ENCODE measurements at places on chromosomes 16 and 17.

DNA sequence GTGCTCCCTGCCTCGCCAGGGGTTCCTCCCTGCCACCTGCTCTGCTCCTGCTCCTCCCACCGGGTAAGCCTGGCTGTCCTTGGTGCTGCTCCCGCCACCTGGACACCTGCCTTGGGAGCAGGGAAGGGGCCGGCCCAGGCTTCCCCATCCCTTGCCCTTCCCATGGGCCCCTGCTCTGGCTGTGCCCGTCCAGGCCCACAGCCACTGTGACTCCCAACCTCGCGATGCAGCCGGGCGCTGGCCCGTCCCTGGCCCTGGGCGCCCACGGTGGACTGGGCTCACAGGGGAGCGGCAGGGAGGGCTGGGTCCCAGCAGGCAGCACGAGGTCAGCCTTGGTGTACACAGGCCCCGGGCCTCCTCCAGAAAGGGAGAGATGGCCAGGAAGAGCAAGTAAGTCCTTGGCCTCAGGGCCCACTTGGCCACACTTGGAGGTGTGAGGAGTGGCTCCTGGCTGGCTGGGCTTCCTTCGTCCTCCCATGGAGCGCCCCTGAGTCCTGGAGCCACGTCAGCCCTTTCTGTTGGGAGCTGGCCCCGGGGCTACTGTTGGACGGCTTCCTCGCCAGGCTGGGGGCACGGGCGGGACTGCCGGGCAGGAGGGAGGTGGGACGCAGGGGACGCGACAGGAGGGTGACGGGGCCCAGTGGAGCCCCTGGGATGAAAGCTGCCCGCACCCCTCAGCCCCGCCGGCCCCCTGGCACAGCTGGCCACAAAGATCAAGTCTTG is 15.3 kb downstream of the ENGASE start:
- DNase-seq = no peak

DNA sequence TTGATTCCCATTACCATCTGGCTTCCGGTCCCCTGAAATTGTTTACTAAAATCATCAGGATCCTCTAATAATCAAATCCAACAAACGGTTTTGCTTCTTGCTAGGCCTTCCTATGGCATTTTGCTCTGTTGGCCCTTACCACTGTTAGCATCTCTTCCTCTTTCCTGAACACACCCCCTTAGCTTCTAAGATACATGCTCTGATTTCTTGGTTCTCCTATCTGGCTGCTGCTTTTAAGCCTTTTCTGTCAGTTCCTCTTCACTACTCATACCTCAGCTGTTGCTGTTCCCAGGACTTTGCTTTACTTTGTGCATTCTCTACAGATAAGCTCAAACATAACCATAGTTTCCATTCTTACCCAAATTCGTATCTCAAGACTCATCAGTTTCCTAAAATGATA is 11.4 kb downstream of the CAPNS2 start:
- no peak for DNase-seq

GRCh38 chr17:58991718-58992331 is 114.9 kb downstream of the TRIM37 start:
- DNase-seq = no peak

- no peak for DNase-seq
Observed at GRCh38 chr16:85697431-85697830, 8.7 kb upstream of the GINS2 start.

- DNase-seq = no peak
Observed at GRCh38 chr16:24009955-24010354, 174.2 kb downstream of the PRKCB start.

DNA sequence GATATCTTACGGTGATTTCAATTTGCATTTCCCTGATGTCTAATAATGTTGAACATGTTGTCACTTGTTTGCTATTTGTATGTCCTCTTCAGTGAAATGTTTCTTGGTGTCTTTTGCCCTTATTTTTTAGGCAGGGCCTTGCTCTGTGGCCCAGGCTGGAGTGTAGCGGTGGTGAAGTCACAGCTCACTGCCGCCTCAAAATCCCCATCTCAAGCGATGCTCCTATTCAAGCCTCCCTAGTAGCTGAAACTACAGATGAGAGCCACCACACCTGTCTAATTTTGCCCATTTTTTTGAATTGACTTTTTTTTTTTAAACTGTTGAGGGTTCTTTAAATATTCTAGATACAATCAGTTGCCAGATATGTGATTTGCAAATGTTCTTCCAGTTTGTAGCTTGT is 8.3 kb downstream of the UBE2G1 start:
- no peak for DNase-seq

DNA sequence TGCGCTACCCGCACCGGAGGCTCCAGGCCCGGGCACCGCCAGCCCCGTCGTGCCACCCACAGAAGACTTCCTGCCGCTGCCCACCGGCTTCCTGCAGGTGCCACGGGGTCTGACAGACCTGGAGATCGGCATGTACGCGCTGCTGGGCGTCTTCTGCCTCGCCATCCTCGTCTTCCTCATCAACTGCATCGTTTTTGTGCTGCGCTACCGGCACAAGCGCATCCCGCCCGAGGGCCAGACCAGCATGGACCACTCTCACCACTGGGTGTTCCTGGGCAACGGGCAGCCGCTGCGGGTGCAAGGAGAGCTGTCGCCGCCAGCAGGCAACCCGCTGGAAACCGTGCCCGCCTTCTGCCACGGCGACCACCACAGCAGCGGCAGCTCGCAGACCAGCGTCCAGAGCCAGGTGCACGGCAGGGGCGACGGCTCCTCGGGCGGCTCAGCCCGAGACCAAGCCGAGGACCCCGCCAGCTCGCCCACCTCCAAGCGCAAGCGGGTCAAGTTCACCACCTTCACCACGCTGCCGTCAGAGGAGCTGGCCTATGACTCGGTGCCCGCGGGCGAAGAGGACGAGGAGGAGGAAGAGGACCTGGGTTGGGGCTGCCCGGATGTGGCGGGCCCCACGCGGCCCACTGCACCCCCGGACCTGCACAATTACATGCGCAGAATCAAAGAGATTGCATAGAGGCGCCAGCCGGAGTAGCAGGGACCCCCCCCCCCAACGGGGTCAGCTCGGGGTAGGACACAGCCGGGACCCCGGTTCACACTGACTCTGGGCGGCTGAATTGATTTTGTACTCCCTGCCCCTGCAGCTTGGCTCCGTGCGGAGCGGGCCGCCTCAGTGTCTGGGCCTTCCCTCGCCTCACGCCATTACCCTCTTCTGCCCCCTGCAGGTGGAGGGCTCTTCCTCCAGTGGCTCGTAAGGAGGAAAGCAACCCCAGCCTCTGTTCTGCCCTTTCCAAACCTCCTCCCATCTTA is 58.5 kb downstream of the TMEM132E start:
- DNase-seq = peak; percentile 69

DNA sequence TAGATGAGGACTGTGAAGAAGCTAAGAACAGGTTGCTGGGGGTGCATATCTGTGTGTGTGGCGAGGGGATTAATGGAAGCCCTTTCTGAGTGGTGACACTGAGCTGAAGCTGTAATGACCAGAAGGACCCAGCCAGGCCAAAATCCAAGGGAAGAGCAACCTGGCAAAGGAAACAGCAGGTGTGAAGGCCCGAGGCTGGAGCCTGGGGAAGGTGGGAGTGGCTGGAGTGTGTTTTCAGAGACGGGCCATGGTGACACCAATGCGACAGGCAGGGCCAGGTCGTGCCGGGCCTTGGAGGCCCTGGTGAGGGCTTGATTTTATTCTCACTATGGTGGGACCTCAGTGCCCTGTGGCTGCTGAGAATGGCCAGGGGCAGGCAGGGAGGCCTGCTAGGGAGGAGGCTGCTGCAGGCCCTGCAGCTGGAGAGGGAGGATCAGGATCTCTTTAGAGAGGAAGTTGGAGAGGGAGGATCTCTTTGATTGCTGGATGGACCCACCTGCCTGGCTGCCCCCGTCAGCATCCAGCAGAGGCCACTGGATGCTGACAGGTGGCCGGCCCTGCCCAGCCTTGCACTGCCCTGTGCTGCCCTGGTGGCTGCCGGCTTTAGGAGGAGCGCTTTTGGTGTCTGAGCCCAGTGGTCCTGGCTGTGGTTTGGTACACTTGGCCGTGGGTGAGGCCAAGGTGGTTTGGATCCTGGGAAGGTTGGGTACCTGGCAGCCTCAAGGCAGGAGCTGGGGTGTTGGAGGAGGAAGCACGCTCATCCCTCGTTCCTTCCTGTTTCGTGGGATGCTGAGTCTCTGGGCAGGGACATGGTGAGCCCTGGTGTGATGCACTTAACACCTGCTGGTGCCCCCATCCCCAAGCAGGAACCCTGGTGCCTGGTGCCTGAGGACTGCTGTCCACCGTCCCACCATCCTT is 188.3 kb downstream of the SEC14L1 start:
- no peak for DNase-seq

- no peak for DNase-seq
Observed at GRCh38 chr17:2013994-2014317, 11.2 kb downstream of the RTN4RL1 start.

- no peak for DNase-seq
Observed at GRCh38 chr17:30376621-30377452, 1.9 kb upstream of the CPD start.

GRCh38 chr16:83532634-83533033 is 275.1 kb upstream of the HSBP1 start:
- no peak for DNase-seq

DNA sequence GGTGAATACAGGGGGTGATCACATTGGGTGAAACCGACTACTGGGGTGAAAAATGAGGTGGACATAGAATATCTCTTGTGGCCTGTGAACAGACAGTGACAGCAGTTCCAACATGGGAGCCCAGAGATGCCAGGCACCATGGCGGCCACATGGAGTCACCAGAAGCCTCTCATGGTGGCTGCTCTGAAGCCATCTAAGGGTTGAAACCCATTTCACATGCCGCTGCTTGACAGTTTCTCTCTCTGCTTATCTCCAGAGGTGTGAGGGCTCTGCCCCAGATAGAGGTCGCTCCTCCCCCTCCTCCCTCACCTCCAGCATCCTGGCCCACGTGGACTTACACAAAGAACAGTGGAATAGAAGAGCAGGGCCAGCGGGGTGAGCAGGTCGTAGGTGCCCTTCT is 37.9 kb upstream of the PIK3R6 start:
- DNase-seq = no peak

- no peak for DNase-seq
Observed at GRCh38 chr17:8894673-8895578, 27.5 kb upstream of the PIK3R6 start.

GRCh38 chr16:77761204-77761603 is 27.2 kb upstream of the VAT1L start:
- DNase-seq = no peak

DNA sequence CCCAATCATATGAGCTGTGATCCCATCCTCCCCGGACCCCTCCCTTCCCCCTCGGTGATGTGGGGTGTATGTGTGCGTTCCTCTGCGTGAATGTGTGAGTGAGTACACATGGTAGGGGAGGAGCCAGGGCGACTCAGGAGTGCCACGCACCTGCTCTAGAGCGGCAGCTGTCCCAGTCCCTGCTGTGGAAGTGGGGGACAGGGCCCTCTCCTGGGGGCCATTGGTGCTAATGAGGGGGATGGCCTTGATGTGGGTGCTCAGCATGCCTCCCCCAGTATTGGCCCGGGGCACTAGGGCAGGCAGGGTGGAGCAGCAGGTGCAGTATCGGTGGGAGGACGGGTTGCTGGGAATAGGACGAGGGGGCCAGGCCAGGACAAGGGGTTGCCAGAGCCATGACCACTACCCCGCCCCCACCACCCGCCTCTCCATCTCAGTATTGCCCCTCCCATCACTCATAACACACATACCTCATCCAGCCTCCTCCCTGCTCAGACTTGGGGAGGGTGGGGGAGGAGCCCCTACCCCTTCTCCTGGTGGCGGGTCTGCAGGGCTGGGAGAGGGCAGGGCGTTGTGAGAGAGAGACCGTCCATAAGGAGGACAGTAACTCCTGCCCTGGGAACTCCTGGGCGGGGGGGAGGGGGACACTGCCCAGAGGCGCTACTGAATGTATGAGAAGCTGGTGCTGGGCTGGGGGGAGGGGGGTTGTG is 8.5 kb downstream of the NR1D1 start:
- DNase-seq = no peak

DNA sequence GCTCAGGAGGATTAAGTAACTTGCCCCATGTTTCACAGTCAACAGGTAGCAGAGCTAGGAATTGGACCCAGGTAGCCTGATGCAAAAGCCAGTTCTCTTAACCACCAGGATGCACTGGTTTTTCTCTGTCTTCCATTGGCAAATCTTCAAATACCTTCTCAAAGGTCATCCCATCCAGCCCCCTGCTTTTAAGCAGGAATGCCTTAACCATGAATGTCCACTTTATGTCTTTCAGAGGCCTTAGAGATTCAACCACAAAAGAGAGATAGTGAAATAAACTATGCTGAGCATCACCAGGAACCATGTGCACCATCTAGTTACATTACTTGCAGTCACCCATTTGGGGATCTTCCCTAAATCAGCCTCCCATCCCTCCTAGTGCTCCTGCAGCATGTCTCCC is 94.3 kb downstream of the C17orf67 start:
- no peak for DNase-seq

DNA sequence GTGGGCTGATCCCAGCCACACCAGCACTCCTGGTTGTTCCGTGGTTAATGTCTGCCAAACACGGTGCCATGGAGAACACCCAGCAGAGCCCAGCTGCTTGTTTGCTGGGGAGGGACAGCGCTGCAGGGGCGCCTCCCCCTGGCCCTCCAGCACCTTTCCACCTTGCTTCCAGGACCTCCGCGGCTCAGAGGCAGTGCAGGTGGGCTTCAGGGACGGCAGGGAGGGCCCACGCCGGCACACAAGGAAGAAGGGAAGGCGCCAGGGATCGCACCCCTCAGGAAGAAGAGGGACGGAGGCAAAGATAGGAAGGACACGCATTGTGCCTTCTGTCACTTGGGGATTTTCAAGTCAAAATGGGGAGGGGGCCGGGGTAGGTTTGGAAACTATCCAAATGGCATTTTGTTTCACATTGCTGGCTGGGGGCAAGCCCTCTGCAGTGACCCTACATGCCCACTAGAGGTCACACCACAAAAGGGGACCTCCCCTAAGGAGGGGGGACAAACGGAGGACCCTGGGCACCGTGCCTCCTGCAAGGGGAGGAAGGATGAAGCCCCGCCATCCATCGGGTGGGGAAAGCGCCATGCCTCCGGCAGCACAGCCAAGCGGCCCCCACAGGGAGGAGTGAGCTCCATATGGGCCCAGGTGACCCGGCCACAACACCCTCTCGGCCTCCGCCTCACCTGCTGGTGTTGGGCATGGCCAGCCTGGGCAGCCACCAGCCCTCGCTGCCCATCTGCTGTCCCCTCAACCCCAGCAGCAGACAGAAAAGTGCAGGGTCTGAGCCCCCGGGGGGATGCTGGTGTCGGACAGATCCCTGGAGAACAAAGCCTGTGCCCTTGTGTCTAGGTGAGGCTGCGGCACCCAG is 7.5 kb upstream of the C16orf95 start:
- peak; percentile 5 for DNase-seq

DNA sequence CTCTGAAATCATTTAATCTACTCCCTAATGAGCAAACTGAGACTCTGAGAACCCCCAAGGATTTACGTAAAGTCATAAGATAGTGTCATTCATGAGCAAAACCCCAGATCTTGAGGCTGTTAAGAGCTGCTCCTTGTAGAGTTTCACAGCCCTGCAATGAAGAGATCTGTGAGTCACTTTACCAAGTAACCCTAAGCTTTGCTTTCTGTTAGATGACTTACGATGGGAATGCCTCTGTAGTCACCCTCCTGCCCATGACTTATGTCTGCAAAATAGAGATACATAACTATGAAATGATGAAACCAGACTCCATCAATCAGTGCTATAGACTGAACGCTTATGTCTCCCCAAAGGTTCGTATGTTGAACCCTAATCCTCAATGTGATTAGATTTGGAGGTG is 117.7 kb downstream of the HS3ST3A1 start:
- DNase-seq = no peak

- no peak for DNase-seq
Observed at GRCh38 chr17:51672065-51672464, 411.7 kb downstream of the UTP18 start.

GRCh38 chr16:64236316-64236715 is 885.5 kb downstream of the CDH11 start:
- no peak for DNase-seq

- no peak for DNase-seq
Observed at GRCh38 chr17:72882426-72882825, 210.1 kb downstream of the SLC39A11 start.
